ENCODE measurements at places on chromosomes 13 and 19.
A peak's percentile ranks its signal among the peaks of the same experiment; 100 is the strongest.

DNA sequence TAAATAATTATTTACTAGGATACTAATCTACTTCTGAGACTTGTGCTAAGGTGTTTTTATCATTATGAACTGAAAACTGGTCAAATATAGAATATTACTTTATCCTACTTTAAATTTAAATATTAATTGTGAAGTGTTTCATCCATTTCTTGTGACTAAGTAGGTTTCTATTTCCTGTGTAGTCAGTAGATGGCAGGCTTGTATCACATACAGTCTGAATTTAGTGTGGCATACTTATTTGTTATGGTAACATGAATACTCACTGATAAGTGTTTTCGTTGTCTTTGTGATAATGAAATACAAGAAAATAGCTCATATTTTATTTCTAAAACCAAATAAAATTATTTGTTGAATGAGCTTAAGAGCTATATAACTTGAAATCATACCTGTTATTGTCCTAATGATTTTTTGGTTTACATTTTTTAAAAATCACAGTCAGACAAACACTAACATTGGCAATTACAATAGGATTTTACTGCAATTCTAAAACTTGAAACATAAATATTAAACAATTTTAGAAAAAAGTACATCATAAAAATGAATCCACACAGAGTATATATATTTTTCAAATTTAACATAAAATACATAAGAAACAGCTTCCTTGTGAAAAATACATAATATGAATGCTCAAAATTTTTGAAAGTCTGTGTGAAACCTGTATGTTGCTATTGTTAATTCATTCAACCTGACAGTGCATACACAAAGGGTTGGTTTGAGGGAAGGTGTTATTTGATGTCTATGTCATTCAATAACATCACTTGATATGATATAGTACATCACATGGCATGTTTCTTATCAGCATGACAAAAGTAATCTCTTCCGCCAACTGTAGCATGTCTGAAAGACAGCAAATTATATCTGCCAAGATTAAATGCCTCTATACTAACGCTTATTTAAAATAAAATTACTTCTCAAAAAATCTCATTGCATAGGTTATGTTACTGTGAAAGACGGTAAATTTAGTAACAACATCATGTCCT lies 904.8 kb upstream of the PCDH20 start:
- DNase-seq, result no peak

DNA sequence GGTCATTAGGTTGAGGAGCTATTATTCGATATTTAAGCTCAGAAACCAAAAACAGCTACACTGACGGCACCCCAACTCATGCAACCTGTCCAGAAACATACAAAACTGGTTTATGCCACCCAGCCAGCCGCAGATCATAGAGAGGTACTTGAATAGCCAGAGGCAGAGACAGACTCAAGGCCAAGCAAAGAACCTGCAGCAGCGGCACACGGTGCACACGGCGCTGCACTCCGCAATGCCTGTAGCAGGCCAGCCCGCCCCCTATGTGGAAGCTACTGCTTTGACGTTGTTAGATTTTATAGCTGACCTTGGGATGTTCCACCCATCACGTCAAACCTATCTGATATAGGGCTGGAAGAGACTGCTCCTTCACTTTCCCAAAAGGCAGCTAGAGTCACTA lies 11.9 kb upstream of the DHRS12 start:
- no peak for DNase-seq

GRCh38 chr13:40662866-40663265 lies 3.6 kb downstream of the FOXO1 start:
- DNase-seq, result no peak

GRCh38 chr13:73717632-73718031 lies 416.6 kb downstream of the KLF12 start:
- DNase-seq, result no peak

- peak; percentile 55 for DNase-seq
These were observed 13.0 kb upstream of the PROZ start for GRCh38 chr13:113145496-113145895.

DNA sequence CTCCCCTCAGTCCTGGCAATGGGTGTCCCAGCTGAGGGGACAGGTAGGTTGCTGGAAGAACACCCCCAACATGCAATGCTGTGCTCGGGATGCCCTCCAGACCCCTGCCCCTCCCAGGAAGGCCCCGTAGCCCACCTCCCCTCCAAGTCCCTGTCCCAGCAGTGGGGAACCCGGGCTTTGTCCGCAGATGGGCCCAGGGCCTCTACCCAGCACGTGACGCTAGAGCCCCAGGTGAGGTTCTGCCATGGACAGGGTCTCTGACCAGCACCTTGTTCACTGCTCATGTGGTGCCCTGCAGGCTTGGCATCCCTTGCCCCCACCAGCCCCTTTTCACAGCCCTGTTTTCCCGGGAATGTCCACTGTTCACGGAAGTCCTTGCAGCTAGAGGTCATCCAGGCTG lies 220.0 kb upstream of the SGCG start:
- DNase-seq, result no peak

DNA sequence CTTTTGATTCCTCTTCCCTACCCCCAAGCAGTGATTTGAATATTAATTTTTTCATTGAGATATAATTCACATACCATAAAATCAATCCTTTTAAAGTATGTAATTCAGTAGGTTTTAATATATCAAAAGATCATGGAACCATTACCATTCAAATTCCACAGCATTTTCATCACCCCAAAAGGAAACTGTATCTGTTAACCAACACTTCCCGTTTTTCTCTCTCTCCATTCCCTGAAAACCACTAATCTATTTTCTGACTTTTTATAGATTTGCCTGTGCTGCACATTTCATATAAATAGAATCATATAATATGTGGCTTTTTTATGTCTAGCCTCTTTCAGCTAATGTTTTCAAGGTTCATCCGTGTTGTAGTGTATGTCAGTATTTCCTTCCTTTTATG lies 107.1 kb downstream of the PAN3 start:
- no peak for DNase-seq

GRCh38 chr19:1387684-1388636 lies 4.3 kb downstream of the NDUFS7 start:
- no peak for DNase-seq
